WERI-Rb-1 (cell line): ENCODE measurements at places on chromosomes 7 and 10.
A peak's percentile ranks its signal among the peaks of the same experiment; 100 is the strongest.

DNA sequence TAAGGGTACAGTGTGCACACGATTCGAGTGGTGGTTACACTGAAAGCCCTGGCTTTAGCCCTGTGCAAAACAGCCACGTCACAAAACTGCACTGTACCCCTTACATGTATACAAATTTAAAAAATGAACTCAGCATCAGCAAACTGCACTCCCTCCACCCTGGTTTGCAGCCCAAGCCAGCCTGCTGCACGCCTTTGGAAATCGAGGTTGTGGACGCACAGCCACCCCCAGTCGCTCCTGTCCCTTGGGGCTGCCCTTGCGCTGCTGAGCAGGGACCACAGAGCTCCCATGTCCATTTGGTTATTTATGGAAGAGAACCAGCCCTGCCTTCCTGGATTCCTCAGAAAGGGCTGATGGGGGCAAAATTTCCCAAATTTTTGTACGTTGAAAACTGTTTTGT is 98.8 kb downstream of the INPP5A start:
- DNase-seq, result peak; percentile 3

- no peak for DNase-seq
Measured at GRCh38 chr10:104774234-104774633, 133.1 kb downstream of the SORCS3 start.

- DNase-seq, result no peak
Measured at GRCh38 chr10:79124066-79124465, 55.3 kb downstream of the ZMIZ1 start.

DNA sequence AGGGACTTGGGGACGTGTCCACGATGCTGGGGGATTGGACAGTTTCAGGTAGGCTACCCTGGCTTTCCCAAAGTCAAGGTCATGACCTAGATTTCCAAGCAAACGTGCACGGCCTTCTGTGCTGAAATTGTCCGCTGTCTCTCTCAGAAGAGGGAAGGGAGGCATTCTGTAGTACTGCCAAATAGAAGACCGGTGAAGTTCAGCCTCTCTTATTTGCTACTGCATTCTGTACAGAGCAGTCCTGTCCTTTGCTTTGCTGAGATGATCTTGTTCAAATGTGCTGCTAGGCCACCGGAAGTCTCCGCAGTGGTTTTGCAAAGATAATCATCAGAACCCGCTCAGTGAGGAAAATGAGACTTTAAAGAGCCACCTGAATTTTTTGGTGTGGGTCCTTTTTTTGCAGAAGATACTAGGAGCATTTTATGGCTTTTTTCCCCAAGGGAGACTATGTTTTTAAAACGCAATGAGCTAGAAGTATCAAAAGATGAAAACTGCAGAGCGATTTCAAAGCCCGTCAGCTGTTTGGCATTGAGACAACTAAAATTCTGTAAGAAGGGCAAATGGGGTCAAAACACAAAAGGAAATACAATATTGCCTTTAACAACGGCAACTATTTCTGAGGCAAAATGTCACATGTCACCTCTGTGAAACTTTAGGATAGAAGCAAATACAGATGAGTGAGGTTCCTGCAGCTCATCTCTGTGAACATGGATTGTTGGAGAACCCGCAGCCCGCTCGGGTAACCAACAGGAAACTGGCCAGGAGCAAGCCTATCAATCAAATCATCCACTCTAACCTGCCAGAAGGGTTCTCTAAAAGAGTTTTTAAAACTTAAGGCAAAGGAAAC is 1.3 kb upstream of the NMT2 start:
- DNase-seq, result no peak

- DNase-seq, result no peak
Measured at GRCh38 chr10:78441694-78442093, 408.0 kb downstream of the RPS24 start.

GRCh38 chr7:105906695-105907094 is 30.3 kb upstream of the ATXN7L1 start:
- no peak for DNase-seq

- no peak for DNase-seq
Measured at GRCh38 chr7:6162331-6162620, 110.1 kb downstream of the CYTH3 start.

- no peak for DNase-seq
Measured at GRCh38 chr7:155463114-155463811, 5.3 kb downstream of the EN2 start.

DNA sequence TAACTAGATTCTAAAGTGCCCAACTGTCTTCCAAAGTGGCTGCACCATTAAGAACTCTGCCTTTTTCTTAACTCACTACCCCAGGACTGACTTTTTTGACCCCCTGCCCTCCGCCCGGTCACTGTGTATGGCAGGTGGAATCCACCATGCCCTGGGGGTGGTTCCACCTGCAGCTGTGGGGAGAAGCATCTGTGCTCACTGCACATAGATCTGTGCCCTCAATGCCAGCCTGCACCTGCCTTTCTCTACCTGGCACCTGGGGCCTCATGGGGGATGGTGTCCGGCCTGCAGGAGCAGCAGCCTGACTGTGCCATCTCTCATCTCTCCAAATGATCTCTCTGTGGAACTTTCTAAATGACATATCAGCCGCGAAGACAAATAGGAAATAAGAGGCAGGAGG is 353.5 kb downstream of the PAXIP1 start:
- no peak for DNase-seq

GRCh38 chr10:17059197-17059688 is 70.4 kb downstream of the CUBN start:
- DNase-seq, result no peak

DNA sequence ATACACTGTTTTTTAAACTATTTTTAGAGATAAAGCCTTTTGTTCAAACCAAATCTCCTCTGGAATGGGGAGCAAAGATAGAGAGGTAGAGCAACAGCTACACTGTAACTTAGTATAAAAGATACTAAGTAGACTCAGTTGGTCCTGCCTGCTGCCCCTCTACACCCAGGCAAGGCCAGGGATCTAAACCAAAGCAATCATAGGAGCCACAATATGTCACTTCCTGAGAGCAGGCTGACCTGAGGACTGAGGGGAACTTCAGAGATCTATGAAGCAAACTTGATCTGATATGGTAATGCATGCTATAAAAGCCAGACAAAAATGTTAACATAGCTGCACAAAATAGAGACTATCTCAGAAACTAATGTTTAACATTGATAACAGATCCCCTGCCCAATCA is 7.0 kb upstream of the TRDMT1 start:
- no peak for DNase-seq

- DNase-seq, result no peak
Measured at GRCh38 chr10:44180321-44181168, 204.4 kb downstream of the CXCL12 start.

- no peak for DNase-seq
Measured at GRCh38 chr7:116899308-116899707, 36.9 kb downstream of the CAPZA2 start.

- DNase-seq, result no peak
Measured at GRCh38 chr7:130268463-130269317, 2.0 kb downstream of the CPA2 start.

- DNase-seq, result no peak
Measured at GRCh38 chr7:97982647-97983046, 7.3 kb downstream of the OCM2 start.

GRCh38 chr10:75122505-75122904 is 11.0 kb downstream of the SAMD8 start:
- DNase-seq, result no peak

GRCh38 chr10:86665868-86666267 is 2.4 kb upstream of the LDB3 start:
- no peak for DNase-seq

- no peak for DNase-seq
Measured at GRCh38 chr10:125482108-125482507, 200.9 kb downstream of the TEX36 start.

DNA sequence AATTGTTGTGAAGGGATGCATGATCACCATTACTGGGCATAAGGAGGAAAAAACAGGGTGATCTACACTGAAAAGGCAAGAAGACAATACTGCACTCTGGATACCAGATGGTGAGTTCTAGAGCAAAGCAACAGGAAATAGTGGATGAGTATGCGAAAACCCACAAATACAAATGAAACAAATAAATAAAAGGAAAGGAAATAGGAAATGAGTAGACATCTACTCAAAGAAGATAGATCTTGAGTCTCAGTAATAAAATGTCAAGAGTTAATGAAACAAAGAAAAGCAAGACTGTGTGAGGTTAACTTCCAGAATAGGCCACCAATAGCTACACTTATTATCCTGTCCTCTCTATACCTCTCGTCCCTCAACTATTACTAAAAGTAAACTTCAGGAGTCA is 11.7 kb downstream of the ORC5 start:
- no peak for DNase-seq

DNA sequence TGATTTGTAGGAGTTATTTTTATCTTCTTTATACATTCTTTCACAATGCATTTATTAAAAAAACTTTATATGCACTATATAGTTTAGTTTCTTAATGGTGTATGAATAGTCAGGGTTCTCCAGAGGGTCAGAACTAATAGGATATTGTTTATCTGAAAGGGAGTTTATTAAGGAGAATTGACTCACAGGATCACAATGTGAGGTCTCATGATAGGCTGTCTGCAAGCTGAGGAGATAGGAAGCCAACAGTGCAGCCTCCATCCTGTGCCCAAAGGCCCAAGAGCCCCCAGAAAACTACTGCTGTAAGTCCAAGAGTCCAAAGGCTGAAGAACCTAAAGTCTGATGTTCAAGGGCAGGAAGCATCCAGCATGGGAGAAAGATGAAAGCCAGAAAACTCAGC is 192.8 kb upstream of the AHR start:
- no peak for DNase-seq
